Left ventricle myocardium inferior (tissue), 1 donor: ENCODE measurements at places on chromosomes 2 and 18.

DNA sequence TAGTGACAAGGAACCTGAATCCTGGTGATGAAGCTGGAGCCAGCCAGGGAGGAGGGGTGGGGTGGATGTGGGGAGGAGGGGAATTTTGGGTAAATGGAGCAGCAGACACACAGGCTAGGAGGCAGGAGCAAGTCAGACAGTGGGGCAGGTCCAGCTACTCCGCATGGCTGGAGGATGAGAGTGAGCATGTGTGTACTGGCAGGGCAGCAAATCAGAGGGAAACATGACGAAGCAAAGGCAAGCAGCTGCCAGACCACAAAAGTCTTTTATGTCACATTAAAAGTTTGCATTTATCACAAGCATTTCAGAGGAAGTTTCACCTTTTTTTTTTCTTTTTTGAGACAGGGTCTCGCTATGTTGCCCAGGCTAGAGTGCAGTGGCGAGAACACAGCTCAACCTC, 11.9 kb upstream of the KIDINS220 start:
- no peak for DNase-seq

GRCh38 chr2:206558492-206558891, 83.8 kb upstream of the FAM237A start:
- DNase-seq: no peak

GRCh38 chr2:240458044-240458899, 22.8 kb downstream of the GPC1 start:
- DNase-seq: no peak

GRCh38 chr2:26786207-26787028, 562 bp downstream of the CENPA start:
- DNase-seq: no peak

- no peak for DNase-seq
Observed at GRCh38 chr2:11784747-11785610, 38.5 kb downstream of the LPIN1 start.

DNA sequence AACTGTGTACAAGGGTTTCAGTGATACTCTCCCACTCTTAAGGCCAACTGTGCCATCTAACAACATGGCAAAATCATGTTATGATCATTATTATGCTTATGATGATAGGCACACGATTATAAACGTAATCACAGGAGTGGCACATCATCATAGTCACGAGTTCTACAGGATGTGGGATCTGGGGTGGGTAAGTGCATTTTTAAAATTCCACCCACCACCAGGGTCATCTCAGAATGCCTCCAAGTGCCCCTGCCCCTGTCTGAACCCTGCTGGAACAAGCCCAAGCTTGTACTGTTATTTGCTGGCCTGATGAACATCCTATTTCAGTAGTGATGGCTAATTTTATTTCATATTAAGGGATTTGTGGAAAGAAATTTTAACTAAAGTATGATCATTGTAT, 117.8 kb downstream of the PTPRM start:
- no peak for DNase-seq

DNA sequence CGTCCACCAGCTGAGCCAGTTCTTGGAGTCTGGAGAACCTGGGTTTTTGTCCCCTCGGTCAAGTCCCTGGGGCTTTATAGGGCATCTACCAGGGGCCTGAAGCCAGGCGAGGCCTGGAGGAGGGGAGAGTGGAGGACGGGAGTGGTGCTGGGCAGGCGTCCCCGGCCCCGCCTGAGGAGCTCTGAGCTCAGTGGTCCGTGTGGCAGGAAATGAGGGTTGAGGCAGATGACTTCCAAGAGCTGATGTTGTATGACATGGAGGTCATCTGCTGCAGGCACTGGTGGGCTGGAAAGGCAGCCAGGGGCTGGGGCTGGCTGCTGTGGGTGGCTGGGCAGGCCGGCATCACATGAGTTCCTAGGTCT, 118.5 kb upstream of the HS6ST1 start:
- no peak for DNase-seq

DNA sequence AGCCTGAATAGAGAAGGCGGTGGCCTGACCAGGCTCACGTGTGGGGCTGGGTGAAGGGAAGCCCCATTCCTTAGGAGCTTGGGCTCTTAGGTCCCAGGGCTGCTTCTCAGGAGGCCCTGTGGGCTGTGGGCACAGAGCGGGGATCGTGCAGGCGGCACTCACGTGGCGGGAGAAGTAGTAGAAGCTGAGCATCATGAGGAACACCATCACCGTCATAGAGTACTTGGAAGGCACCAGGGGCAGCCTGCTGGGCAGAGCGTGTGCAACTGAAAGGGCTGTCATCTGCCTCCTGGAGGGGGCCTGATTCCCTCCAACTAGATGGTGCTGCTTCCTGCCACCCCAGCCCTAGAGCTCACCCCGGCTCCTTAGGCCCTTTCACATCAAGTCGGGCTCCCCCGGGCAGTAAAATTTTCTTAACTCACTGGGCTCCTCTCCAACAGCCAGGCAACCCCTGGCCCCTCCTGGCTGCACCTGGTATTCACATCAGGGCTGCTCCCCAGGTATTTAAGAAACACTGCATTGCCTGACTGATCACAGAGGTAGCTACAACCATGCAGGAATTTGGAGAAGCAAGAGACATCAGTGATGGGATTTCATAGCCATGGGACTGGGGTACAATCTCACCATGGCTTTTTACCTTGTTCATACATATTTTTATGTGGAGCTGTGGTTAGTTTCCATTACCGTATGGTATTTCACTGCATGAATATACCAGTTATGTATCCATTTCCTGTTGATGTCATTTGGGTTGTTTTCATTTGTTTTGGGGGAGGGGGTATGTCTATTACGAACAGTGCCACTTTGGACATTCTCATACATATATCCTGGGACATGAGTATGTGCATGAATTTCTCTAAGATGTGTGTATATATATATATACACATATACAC, 32.9 kb downstream of the CENPO start:
- no peak for DNase-seq

- DNase-seq: no peak
Observed at GRCh38 chr2:238484522-238485452, 58.1 kb downstream of the ASB1 start.

DNA sequence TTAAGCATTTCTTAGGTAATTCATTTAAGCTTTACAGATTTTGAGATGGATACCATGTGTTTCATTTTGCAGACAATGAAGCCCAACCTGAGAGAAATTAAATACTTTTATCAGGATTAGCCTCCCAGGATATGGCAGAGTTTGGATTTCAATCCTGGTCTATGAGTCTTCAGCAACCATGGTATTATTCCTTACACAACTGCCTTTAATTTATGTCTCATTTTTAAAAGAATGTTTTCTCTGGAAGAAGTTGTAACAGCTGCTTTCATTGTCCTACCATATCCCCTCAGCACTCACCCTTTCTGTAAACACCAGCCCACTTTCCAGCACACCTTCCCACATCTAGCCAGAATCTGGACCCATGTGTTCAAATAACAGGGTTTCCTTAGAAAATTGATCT, 863.7 kb upstream of the VRK2 start:
- DNase-seq: no peak

DNA sequence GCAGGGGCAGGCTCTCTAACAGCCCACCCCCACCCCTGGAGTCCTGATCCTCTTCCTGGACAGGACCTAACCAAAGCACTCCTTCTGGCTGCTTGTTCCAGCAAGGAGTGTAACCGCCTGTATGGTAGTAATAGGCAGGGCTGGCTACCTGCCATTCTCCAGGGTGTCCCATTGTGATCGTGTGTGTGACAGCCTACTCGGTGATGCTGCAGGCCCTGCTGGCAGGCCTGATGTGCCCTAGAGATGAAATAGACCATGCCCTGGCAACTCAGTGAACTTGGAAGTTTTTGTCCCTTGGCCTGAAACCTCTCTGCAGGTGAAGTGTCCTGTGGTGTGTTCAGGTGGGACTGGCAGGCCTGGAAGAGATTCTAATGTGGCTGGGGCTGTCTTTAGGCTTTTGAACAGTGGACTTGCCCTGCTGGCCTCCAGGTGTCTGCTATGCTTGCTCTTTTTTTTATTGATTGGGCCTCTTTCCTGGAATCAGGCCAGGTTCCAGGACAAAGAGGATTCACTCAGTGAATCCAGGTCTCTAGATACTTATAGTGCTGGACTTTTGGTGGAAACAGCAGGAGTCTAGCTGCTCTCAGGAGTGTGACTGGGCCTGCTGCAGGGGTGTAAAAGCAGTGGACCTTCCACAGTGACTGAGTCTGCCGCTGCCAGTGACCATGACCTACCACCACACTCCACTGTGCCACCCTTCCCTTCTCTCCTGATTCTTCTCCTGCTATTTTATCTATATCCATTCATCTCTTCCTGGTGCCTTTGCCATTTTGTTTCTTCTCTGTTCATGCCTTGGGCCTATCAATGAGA, 132.1 kb downstream of the CTIF start:
- no peak for DNase-seq

- no peak for DNase-seq
Observed at GRCh38 chr2:64852771-64853241, 136.4 kb upstream of the SLC1A4 start.

DNA sequence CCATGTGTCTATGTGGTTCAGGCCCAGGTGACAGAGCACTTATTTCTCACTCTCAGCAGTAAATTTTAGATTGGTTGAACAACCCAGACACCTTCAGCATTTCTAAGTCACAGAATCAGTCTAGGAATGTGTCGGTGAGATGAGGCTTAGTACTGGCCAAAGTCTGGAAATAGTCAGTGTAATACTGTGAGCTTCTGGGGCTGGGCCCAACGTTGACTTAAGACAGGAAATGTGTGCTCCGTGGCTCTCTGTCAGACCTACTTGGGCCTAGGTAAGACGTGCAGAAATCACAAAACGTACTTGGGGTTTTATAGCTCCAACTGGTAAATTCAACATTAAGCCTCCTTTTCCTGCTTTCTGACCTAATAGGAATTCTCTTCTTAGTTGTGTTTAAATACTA, 160.3 kb upstream of the COL3A1 start:
- DNase-seq: no peak

DNA sequence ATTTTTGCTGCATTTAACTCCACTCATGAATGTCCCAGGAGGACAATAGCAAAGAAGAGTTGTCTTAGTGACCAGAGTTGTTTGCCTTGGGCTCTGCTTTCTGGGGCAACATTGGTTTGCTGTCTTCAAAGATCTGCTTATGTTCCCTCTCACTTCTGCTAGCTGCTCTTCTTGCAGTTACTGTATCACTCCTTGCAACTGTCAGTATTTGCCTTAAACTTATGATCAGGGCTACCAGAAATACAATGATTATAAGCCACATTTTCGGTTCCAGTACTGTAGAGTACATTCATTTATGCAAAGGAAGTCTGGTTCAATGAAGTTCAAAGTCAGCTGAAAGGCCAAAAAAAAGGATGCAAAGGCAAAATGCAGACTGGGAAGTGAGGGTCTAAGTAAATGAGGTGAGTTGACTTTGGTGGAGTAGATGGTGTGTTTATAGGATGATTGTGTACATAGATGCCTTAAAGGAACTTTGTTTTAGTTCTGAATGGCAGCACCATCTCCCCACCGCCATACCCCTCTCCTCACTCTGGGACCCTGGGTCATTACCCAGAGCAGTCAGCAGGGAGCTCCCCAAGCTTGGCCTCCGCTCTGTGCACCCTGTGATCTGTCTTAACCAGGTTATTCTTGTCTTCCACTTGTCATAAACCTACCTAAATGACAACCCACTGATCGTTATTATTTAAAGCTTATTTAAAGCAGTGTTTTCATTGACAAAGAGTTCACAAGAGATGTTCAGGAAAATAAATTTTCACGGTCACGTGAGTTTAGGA, 236.0 kb downstream of the DOK6 start:
- DNase-seq: no peak

- DNase-seq: peak; percentile 10
Observed at GRCh38 chr2:120775801-120776589, 40.3 kb downstream of the GLI2 start.

DNA sequence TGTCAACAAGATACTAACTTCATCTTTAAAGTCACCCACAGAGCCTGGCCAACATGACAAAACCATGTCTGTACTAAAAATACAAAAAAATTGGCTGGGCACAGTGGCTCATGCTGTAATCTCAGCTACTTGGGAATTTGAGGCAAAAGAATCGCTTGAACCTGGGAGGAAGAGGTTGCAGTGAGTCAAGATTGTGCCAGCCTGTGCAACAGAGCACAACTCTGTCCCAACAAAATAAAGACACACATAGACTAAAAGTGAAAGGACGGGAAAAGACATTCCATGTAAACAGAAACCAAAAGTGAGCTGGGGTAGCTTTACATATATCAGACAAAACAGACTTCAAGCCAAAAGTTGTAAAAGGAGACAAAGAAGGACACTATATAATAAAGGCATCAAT, 34.8 kb downstream of the USP34 start:
- no peak for DNase-seq

- no peak for DNase-seq
Observed at GRCh38 chr2:42293019-42293418, 68.0 kb downstream of the COX7A2L start.

GRCh38 chr18:58721566-58722239, 50.4 kb downstream of the MALT1 start:
- DNase-seq: peak; percentile 66

DNA sequence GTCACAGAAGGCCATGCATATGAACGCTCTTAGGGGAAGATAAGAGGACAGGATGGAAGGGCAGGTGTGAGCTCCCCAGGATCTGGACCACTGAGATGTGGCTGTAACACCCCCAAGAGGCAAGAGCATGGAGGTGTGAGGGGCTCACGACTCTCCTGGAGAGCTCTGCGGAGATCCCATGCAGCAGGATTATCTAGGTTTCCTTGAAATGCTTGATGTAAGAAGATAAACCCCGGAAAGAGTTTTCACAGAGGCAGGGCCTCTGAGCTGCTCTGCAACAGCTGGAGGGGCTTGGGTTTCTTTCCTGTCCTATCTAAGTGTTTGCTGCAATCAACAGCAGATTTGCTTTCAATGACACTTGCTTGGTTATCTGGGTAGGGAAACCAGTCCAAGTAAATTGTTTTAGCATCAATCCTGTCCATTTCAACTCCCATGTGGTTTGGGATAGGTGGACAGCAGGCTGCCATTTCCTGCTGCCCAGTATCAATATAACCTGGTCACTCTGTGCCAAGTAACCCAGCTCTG, 138.9 kb downstream of the SMAD2 start:
- DNase-seq: no peak

DNA sequence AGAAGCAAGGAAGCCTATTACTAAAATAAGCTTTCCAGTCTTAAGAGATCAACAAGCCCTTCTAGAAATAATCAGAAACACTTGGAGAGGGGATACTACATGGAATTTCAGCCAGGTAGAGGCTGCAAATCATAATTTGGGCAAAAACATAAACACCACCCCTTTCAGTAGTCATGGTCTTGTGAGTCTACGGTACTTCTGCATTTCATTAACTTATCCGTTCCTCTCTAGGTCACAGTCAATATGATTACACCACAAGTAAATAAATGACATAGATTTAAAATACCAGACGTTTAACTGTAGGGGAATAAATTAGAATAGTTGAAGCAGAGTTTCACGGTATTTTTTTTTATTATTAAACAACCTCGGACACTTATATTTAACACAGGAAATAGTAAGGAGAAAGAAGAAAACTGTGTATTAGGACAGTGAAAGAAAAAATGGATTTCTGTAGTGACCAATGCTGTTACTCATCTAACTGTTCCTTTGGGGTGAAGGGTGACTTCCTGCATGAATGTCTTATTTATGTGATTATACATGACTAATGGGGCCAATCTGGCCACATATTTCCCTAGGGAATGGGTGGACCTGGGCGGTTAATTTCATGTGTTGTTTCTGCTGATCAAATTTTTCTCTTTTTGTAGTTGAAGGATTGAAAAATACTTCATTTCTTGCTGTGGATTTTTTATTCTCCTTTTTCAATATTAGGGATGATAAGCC, 456.6 kb upstream of the UBE2E3 start:
- no peak for DNase-seq

- DNase-seq: no peak
Observed at GRCh38 chr2:209367075-209367747, 56.6 kb upstream of the MAP2 start.

- DNase-seq: no peak
Observed at GRCh38 chr2:4152051-4152450, 448.7 kb downstream of the DCDC2C start.

GRCh38 chr2:233408366-233409285, 54.3 kb downstream of the DGKD start:
- no peak for DNase-seq
